ENCODE measurements at places on chromosomes 5 and 9.

GRCh38 chr9:91395553-91396471 lies 27.8 kb downstream of the NFIL3 start:
- peak; percentile 78 for DNase-seq

- DNase-seq: no peak
Measured at GRCh38 chr5:123116757-123117156, 27.7 kb downstream of the PRDM6 start.

GRCh38 chr9:82410306-82410705 lies 421.7 kb downstream of the SPATA31D1 start:
- DNase-seq: no peak

GRCh38 chr5:121031491-121031890 lies 567.4 kb downstream of the PRR16 start:
- DNase-seq: no peak

DNA sequence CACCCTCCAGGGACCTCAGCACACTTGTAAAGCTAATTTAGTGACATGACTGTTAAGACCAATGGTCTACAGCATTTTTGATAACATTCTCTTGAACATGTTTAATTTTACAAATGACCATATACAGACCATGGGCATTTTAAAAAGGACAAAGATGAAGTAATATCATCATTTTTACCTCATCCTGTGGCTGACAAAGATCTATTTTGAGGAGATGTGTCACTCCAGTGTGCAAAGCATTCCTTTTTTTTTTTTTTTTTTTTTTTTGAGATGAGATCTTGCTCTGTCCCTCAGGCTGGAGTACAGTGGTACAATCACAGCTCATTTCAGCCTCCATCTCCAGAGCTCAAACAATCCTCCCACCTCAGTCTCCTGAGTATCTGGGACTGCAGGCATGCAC lies 118.2 kb upstream of the TBC1D2 start:
- peak; percentile 47 for DNase-seq

GRCh38 chr5:16883176-16883575 lies 52.9 kb downstream of the MYO10 start:
- no peak for DNase-seq

DNA sequence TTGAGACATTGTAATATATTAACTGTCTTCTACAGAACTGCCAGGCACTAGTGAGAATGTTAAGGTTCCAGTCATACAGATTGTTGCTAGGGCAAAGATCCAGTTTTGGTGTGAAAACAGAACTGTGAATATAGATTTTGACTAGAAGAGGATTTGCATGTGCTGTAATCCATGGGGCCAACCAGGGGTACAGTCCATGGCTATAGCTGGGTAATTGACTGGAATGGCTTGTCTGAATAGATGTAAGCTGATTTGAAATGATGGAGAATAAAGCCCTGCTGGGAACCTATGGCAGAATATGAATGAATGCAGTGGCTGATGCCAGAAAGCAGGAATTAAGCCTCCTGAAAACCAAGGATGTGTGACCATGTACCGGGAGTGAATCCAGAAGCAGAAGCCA lies 748.5 kb upstream of the CDH10 start:
- DNase-seq: no peak

DNA sequence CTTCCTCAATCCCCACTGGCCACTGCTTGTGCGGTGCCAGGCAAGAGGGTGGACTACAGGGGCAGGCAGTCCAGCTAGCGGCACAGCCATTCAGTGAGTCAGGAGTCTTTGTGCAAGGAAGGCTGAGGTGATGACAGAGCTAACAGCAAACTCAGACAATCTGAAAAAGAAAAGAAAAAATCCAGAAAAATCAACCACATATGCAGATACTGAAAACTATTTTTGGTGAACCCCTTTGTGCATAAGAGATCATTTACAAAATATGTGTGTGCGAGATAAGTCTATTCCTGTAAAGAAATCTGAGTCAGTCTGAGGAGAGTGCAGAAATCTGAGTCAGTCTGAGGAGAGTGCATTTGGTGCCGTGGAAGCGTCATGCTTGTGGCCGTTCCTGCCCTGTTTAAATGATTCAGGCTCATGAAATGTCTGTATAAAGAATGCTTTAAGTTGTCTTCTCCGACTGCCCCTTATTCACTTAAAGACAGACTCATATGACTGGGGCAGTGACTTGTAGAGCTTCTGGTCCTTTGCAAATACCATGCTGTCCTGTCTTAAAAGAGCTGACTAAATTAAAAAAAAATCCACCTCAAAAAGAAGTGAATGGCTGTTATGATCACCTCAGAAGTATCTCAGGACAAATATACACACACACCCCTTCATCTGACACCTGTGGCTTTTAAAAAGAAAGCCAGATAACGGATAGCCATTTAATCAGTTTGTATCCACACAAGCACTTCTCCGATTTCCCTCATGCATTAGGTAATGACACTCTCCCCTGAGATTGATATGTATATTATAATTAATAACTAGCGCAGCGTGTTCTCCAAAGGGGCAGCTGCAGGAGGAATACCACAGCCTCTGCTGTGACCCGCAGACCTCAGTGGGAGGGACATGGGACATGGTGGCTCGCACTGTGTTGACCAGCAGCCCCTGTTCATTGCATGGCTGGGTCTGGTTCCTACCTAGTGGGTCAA lies 47.3 kb downstream of the TRIO start:
- DNase-seq: no peak

DNA sequence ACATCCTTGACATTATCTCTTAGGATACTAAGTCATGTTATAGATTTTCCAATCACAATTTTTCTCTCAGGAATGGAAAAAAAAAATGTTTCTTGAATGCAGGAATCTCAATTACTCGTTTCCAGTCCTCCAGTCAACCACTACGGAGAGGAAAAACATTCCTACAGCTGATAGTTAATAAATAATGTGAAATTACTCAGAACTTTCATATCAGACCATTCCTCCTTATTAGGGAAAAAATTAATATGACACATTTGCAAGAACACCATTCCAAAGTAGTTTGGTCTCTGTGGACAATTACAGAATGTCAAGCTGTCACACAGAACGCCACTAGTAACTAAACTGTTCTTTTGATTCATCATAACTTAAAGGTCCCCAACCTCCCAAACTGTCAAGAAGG lies 31.5 kb downstream of the MED27 start:
- no peak for DNase-seq

- DNase-seq: no peak
Measured at GRCh38 chr5:93099902-93100347, 481.1 kb downstream of the NR2F1-AS1 start.

GRCh38 chr5:153613144-153613543 lies 122.7 kb downstream of the GRIA1 start:
- no peak for DNase-seq

DNA sequence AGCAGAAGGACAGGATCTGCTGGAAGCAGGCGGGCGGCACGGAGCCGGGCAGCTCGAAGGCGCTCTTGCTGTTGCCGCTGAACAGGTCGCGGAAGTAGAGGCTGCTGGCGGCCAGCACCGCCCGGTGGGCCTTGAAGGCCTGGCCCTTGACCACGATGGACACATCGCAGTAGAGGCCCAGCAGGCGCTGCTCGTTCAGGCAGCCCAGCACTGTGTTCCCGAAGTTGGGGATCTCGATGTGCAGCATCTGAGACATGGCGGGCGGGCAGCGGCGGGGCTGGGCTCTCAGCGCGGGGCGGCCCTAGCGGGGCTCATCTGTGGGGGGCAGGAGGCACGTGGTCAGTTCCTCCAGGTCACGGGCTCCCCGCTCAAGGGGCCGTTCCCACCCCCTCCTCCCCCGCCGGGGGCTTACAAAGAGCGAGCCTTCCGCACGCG lies 44.8 kb downstream of the NACC2 start:
- no peak for DNase-seq

- no peak for DNase-seq
Measured at GRCh38 chr5:74499256-74500050, 141.1 kb downstream of the ENC1 start.

GRCh38 chr5:120874081-120874862 lies 410.2 kb downstream of the PRR16 start:
- no peak for DNase-seq

- DNase-seq: no peak
Measured at GRCh38 chr9:127451608-127451857, 223 bp downstream of the LRSAM1 start.

- DNase-seq: peak; percentile 7
Measured at GRCh38 chr5:111511174-111511830, 1.0 kb downstream of the STARD4 start.

GRCh38 chr9:137461663-137462395 lies 2.7 kb upstream of the NSMF start:
- peak; percentile 94 for DNase-seq

- DNase-seq: no peak
Measured at GRCh38 chr5:64603676-64604075, 86.6 kb upstream of the SHISAL2B start.

- no peak for DNase-seq
Measured at GRCh38 chr5:149002053-149002452, 60.8 kb downstream of the SH3TC2 start.

Measured in inflammatory macrophage (primary cell).